ENCODE measurements at places on chromosomes 5 and 9.

GRCh38 chr9:3873818-3874217, 348.0 kb upstream of the RFX3 start:
- DNase-seq, result no peak

- no peak for DNase-seq
Observed at GRCh38 chr5:99331061-99331460, 402.3 kb upstream of the CHD1 start.

DNA sequence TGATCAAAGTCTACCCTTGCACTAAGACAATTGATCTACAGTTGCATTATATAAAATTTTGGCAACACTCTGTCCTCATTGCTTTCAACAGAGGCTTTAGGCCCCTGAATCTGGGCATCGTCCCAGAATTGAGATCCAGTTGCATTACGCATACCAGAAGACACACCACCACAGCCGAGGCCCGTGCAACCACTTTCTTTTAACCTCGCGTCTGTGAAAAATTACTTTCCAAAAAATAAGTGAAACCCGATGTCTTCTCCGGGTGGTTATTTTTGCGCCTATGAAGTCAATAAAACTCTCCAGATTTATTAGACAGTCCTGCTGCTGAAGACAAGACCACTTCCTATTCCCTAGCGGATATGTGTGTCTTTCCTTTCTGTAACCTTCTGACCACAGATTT, 52.1 kb upstream of the NFIB start:
- no peak for DNase-seq

- DNase-seq, result no peak
Observed at GRCh38 chr5:137279521-137280231, 219.4 kb downstream of the SPOCK1 start.

DNA sequence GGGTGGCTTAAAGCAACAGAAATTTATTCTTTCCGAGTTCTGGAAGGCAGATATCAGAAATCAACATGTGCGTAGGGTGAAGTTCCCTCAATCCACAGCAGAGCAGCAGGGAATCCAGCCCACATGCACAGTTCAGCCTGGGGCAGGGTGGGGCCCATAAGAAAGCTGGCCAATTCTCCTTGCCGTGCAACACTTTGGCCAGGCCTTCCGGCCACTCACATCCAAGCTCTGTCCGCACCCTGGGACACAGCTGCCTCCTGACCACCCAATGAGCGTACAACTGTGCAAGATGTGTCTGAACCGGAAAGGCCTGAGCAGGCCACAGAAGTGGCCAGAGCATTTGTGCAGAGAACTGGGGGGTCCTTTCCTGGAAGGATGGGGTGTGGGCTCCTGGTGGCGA, 274.9 kb downstream of the GADD45G start:
- no peak for DNase-seq

GRCh38 chr9:97441729-97442128, 29.8 kb downstream of the TDRD7 start:
- no peak for DNase-seq

- DNase-seq, result peak; percentile 9
Observed at GRCh38 chr5:157993986-157994691, 135.2 kb upstream of the CLINT1 start.

DNA sequence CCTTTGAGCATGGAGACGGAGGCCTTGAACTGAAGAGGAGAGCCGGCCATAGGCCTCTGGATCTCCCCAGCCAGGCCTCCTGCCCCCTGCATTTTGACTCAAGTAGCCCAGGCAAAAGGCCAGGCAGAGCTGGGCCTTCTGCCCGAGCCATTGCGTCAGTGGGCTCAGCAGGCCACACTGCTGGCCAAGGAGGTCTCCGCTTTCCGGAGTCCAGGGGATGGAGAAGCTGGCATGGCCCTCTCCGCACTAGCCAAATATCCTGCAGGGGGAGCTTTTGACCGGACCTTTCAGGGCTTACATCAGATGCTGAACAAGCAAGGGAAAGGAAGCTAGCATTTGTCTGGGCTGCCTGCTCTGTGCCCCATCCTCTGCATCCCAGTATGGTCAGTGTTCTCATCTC, 386.8 kb downstream of the TRIM36 start:
- no peak for DNase-seq

DNA sequence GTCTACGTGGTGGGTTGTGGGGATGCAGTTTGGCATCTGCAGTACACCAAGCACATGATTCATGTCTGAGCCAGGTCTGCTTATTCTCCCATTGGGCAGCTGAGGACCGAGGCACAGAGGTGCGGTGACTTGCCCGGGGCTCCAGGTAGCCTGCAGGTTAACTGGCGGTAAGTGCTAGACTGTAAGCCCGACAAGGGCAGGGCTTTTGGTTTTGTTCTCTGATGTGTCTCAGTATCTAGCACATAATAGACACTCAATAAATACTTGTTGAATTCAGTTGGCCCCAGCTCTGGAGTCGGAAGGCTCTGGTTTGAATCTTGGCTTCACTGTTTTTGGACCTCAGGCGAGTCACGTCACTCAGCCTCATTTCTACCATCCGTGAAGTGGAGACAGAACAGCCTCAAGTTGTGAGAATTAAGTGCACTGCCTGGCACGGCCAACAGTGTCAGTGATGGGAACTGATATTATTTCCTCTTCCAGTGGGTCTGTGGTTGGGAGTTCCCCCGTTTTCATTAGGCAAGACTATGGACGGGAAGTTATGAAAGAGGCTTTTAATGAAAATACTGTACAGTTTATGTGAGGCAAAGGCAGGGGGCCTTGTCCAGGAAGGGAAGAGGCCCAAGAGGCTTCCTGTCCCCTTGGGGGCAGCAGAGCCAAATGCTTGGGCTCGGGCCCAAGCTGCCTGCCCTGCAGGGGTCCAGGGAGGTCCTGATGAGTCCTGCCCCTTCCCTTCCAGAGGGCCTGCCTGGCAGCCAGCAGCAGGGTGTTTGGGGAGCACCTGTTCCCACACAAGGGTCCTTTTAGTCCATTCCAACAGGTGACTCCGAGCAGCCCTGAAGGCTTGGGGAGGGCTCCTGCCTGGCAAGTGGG, 3.3 kb downstream of the PRELID1 start:
- no peak for DNase-seq

DNA sequence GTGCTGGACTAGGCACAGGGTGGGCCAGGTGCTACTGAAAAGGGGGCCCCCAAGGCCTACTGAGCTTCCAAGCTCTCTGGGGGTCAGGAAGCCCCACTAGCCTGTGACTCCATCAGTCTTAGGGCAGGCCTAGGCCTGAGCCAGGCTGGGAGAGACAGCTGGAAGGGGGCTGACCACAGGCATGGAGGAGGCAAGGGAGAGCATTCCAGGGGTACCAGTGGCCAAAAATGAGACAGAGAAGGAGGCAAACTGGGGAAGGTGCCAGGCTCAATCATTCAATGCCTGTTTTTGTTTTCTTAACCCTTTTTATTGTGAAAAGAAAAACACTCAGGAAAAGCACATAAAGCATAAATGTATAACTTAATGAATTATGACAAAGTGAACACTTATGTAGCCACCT, 26.2 kb upstream of the TCF7 start:
- DNase-seq, result no peak

- DNase-seq, result no peak
Observed at GRCh38 chr9:101514071-101514470, 19.6 kb upstream of the RNF20 start.

GRCh38 chr5:73189871-73190376, 16.9 kb downstream of the TMEM174 start:
- DNase-seq, result no peak

- peak; percentile 62 for DNase-seq
Observed at GRCh38 chr5:176542135-176542595, 5.0 kb upstream of the RNF44 start.

DNA sequence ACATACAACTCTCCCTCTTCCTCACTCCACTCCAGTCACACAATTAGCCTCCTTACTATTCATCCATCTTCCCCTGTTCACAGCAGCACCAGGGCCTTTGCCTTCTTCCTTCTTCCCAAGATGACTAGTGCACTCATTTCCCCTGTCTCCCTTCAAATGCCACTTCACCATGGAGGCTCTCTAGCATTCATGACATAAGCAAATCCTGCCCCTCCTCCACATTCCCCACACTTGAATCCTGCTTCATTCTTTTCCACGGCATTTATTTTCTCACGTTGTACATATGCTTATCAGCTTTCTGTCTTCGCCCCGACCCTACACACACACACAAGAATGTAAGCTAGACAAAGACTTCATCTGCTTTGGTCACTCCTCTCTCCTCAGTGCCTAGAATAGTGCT, 133.3 kb downstream of the CDK5RAP2 start:
- no peak for DNase-seq

DNA sequence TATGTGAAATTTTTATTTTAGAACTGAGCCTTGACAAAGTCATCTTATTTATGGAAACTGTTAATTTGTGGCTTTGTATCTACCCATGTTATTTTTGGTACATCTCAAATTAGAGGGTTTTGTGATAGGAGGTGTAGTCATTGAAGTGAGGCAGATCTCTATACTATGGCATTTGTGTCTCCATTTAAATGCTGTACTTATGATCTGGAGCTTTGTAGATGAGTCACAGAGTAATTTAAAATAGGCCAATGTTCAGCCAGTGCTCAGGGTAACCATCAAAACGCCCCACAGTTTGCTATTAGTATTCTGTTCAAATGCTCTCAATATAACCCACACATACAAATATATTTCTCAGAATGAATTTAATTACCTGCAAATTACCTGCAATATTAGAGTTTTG, 351.5 kb upstream of the KLF9 start:
- no peak for DNase-seq

DNA sequence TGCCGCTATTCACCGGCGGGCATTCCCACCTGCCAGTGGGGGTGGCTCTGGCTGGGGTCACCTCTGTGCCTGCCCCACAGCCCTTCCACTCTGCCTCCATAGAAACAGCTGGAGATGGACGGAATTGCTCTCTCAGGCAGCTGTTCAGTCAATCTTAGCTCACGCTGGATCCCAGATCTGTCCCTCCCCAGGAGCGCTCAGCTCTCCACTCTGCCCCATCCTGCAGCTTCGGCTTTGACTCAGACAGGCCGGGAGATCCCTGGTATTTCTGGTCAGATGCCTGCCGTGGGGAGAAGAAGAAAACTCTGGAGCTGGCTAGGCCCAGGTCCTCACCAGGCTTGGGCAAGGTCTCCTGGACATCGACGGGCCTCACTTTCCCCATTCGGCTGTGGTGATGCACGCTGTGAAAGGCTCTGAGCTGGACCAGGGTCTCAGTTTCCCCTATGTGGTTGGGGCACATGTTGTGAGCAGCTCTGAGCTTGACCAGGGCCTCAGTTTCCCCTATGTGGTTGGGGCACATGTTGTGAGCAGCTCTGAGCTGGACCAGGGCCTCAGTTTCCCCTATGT, 7.6 kb upstream of the SLC9A3 start:
- no peak for DNase-seq

- no peak for DNase-seq
Observed at GRCh38 chr5:151128817-151129216, 28.8 kb downstream of the ANXA6 start.

DNA sequence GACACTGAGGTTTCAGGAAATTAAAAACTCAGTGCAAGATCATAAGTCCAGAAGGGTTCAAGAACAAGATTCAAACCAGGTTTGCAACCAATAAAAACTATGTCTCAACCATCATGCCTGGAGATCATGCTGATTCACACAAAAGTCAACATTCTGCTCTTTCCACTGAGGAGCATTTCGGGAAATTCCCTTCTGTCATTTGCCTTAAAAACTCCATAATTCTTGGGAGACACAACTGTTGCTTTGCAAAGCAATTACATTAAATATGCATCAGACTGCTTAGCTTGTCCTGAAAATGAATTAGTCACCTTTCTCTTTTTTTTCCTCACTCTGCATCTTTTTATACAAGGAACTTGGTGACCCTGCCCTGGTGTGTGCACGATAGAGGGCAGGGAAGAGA, 275.9 kb upstream of the ZNF462 start:
- DNase-seq, result no peak

GRCh38 chr9:114227288-114228015, 72.1 kb downstream of the COL27A1 start:
- no peak for DNase-seq

- DNase-seq, result no peak
Observed at GRCh38 chr5:72160959-72161358, 53.7 kb downstream of the MAP1B start.

- no peak for DNase-seq
Observed at GRCh38 chr9:8491563-8491962, 692.0 kb upstream of the DMAC1 start.

- no peak for DNase-seq
Observed at GRCh38 chr5:25119650-25120049, 474.9 kb upstream of the CDH10 start.

- DNase-seq, result no peak
Observed at GRCh38 chr5:120447706-120448239, 16.3 kb upstream of the PRR16 start.

GRCh38 chr5:175535796-175536195, 57.4 kb downstream of the SFXN1 start:
- DNase-seq, result no peak

GRCh38 chr9:114301798-114302565, 20.9 kb upstream of the ORM1 start:
- no peak for DNase-seq

DNA sequence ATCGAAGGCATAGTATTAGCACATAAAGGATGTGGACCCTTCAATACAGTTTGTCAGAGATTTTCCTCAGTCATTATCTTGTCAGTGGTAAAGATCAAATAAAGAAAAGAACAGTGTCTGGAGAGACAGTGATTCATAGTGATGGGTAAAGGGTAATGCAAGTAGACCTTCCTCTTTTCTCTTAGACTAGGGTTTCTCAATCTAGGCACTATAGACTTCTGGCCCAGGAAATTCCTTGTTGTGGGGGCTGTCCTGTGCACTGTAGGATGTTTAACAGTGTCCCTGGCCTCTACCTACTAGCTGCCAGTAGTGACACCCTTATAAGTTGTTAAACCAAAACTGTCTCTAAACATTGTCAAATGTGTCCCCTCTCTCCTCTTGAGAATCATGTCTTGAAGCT, 6.9 kb downstream of the CAMK4 start:
- DNase-seq, result no peak

- DNase-seq, result peak; percentile 37
Observed at GRCh38 chr5:177402271-177403043, 2.0 kb upstream of the PFN3 start.

DNA sequence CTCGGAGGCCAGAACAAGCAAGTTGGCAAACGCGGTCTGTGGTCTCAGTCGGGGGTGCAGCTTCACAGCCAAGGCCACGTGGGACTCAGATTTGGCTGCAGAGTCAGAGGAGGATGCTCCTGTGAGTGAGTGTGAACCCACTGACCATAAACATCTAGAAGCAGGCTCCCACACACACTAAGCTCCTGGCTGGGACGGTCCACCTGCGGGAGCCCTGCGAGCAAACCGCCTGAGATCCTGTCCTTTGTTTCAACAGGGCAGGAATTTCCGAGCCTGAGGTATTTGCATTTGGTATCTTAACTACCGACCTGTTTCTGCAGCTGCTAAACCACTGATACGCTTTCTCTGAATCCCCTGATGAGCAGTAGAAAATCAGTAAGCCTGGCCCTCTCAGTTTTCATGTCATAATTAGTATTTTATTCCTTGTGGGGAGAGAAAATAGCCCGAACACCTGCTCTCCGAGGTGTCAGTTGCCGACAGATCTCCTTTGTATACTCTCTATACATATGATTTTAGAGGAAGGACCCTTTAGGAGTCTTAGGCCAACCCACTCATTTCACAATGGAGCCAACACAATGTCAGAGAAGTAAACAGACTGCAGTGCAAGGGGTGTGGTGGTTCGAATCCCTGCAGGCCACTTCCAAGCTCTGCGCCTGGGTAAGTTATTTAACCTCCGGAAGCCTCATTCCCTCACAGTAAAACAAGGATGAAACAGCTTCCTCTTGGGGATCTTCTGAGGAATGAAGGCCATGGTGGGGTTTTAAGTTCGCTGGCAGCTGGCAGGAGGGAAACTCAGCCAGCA, 40.9 kb upstream of the PWWP2A start:
- no peak for DNase-seq

- DNase-seq, result no peak
Observed at GRCh38 chr9:34190996-34191892, 12.4 kb downstream of the UBAP1 start.

GRCh38 chr5:4215143-4215542, 619.5 kb downstream of the IRX1 start:
- no peak for DNase-seq

Measured in activated T-cell treated with anti-CD3 and anti-CD28 coated beads for 4 hours (primary cell).